Ureter (tissue), 1 donor: ENCODE measurements at places on chromosomes 7 and 10. TPM values are rescaled to one million over a fixed set of nuclear protein-coding genes. Genes with fewer than 3 reads are reported as not detected.
A peak's percentile ranks its signal among the peaks of the same experiment; 100 is the strongest.

- no peak for DNase-seq
These were observed 1049.8 kb downstream of the SORCS1 start for GRCh38 chr10:106114656-106115186.

DNA sequence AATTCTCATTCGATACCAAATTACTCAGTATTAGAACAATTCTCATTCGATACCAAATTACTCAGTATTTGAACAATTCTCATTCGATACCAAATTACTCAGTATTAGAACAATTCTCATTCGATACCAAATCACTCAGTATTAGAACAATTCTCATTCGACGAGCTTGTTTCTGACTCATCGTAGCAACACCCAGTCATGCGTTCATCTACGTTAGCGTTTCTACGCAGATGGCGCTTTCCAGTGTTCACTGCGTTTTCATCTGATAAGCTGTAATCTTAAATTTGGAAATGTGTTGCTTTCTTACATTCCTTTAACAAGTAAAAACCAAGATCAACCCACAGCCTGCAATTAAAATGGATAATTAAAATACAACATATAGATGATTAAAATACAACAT, 276.3 kb downstream of the ZMYND11 start:
- DNase-seq, result no peak

DNA sequence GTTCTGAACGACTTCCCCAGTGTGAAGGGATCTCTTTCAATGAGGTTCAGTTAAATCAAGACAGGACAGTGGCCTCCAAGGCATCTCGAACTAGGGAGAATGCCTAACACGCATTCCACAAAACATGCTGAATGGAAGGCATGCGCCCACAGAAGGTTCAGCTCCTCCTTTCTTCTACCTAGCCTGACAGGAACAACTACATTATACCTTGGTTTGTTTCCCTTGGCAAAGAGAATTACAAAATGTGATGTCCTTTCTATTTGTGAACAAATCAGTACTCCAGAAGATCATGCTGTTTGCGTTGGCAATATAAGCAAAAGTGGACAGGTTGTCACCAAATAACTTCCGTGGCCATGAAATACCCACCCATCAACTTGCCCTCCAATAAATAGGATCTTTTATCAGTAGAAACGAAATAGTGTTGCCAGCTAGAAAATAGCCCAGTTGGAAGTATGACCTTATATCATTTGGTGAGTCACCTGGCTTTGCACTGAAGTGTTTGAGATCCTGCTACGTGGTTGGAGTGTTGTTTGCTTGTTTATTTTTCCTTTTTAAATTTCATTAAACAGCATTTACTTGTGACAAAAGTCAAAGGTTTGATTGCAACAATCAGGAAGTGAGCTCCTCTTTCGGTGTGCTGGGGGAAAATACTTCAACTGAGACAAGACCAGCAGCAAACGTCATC, 117.0 kb upstream of the FAM204A start:
- no peak for DNase-seq

GRCh38 chr7:133675510-133676218, 422.8 kb downstream of the EXOC4 start:
- DNase-seq, result no peak

DNA sequence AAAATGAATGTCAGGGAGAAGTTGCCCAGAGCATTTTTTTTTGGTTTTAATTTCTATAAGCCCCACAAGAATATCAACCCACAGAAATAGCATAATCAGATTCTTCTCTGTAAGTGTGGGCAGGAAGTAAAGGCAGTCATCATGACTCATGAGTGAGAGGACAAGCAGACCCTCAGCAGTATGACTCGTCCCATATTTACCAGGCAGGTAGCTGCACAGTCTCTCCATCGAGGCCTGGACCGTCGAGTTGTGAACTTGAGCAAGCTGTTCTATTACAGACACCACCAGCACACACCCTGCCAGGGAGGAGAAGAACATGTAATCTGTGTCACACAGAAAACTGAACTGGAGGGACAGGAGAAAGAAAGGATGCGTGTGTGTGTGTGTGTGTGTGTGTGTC, 37.8 kb downstream of the AOAH start:
- no peak for DNase-seq

GRCh38 chr10:96918214-96919002, 86.3 kb downstream of the LCOR start:
- DNase-seq, result no peak

- peak; percentile 45 for DNase-seq
These were observed 686 bp downstream of the AASS start for GRCh38 chr7:122143376-122143750.

OR9A4 gene
- total RNA-seq, result not detected

- DNase-seq, result no peak
These were observed 1017.0 kb upstream of the GHITM start for GRCh38 chr10:83122336-83122735.

DNA sequence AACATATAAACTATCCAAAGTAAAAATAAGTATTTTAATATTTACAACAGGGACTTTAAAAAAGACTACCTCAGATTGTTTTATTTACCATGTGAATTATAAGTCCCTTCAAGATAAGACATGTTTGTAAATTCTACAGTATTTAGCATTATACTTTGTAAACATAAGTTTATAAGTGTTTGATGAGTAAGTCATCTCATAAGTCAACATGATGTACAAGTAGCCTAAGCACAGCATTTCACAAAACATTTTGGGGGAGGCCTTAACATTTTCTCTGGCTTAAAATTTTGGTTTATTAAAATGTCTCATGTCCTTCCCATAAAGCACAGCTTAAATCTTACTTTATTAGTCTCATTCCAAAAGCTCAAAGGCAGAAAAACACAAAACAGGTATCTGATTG, 15.4 kb downstream of the EPC1 start:
- no peak for DNase-seq

- no peak for DNase-seq
These were observed 82.5 kb downstream of the AHR start for GRCh38 chr7:17380736-17381662.

- no peak for DNase-seq
These were observed 58.4 kb downstream of the NXPH1 start for GRCh38 chr7:8491544-8492489.

- no peak for DNase-seq
These were observed 28.4 kb downstream of the COA1 start for GRCh38 chr7:43700646-43701499.

DNA sequence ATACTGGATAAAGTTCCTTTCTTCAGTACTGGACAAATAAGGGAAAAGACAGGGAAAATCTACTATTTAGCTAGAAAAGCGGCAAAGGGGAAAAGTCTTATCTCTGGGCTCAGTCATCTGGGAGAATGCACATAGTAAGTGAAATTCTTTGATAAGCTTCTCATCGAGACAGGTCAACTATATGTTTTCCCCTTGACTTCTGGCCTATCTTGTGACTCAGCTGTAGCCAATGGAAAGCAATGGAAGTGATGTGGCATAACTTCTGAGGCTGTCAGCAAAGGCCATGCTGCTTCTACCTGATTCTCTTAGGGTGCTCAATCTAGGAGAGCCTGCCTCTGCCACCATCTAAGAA, 91.9 kb downstream of the PCGF5 start:
- DNase-seq, result no peak

CDH23 gene
- total RNA-seq, result 79.3 TPM

GRCh38 chr7:27165996-27166530, 726 bp upstream of the HOXA9 start:
- DNase-seq, result no peak

DNA sequence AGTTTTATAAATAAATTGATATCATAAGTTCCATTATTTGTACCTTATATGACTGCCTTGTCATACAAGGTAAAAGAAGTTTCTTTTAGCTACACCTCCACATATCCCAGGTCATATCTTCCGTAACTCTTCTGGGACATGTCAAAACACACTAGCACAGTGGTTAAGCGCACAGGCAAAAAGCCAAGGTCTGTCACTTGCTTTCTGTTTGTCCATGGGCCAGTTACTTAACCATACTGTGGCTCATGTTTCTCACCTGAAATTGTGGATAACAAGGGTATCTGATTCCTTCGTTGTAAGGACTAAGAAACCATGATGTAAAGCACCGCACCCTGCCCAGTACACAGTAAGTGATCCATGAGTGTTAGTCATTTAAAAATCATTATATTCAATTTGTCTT, 56.2 kb downstream of the SEMA3D start:
- no peak for DNase-seq

RNF32 gene
- 1.4 TPM for total RNA-seq

GRM3 gene
- total RNA-seq, result not detected

DNA sequence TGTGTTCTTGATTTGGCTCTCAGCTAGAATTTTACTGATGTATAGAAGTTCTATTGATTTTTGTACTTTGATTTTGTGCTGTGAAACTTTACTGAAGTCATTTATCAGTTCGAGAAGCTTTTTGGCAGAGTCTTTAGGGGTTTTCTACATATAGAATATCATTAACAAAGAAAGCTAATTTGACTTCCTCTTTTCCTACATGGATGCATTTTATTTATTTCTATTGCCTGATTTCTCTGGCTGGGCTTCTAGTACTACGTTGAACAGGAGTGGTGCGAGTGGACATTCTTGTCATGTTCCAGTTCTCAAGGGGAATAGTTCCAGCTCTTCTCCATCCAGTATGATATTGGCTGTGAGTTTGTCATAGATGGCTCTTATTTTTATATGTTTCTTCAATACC, 65.4 kb downstream of the RNF133 start:
- no peak for DNase-seq
